ENCODE measurements at places on chromosomes 7 and 10.

- DNase-seq = no peak
Measured at GRCh38 chr7:133950855-133951254, 176.3 kb upstream of the LRGUK start.

- DNase-seq = peak; percentile 51
Measured at GRCh38 chr7:155001756-155002410, 1.0 kb downstream of the PAXIP1 start.

- peak; percentile 67 for DNase-seq
Measured at GRCh38 chr10:4656576-4657194, 169.3 kb upstream of the AKR1E2 start.

- DNase-seq = no peak
Measured at GRCh38 chr10:4635883-4636282, 190.1 kb upstream of the AKR1E2 start.

- DNase-seq = no peak
Measured at GRCh38 chr10:85658518-85658917, 708.1 kb downstream of the GRID1 start.

GRCh38 chr10:69382382-69383117 lies 34.2 kb downstream of the TACR2 start:
- no peak for DNase-seq

DNA sequence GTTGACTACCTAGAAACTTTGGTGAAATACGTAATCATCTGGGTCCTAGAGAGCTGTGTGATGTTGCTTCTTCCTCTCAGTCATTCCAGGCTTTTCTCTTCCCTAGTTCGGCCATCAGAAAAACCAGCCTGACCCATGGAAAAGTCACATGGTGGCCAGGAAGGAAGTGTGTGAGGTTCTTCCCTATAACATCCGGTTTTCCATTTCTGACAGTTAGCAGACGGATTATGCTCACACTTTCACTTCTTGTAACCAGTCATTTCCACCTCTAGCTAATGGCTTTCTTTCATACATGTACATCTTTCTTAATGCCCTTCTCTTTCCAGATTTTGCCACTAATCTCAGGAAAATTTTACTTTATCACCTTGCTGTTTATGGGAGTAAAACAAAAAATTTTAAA lies 110.0 kb upstream of the GLCCI1 start:
- no peak for DNase-seq

GRCh38 chr7:139981511-139981895 lies 81.2 kb downstream of the PARP12 start:
- DNase-seq = no peak

DNA sequence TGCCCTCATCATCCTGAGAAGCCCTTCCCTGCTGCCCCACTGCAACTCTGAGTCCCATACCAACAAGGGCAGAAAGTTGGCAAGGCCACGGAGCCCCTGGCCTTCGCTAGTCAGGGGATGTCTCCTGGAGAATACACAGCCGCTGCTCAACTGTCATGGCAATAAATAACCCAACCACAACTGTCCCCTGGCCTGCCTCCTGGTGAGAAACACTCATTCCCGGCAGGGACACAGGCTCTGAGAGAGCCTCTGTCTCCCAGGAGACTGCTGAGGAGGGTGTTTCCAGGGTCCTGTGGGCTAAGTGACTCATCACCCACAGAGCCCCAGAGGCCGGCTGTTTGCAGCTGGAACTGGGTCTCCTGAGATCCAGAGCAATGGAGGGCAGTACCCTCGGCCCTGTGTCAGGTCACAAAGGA lies 354.1 kb downstream of the TNS3 start:
- no peak for DNase-seq

DNA sequence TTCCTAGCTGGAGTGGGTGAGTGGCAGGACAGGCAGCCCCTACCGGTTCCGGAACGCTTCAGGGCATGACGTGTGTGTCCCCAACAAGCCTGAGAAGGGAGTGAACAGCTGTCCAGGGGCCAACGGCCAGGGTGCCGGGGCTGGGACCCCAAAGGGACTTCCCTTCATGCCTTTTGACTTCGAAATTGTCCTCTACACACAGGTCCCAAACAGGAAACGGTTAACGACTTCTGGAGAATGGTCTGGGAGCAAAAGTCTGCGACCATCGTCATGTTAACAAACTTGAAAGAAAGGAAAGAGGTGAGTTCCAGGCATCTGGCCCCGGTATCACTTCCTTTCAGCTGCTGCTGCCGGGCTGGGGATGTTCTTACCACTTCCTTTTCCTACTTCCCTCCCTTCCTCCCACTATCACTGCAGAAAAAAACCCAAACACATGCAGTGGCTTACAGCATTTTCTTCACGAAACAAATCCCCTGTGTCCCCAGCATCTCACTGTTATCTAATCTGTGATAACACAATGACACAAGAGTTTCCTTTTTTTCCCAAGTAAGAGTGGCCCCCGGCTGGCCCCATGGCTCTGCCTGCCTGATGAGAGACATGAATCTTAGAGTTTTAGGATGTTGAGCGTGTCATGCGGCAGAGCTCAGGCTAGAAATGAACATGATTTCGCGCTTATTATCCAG lies 63.2 kb downstream of the MKI67 start:
- peak; percentile 73 for DNase-seq

- no peak for DNase-seq
Measured at GRCh38 chr10:99654390-99655175, 4.7 kb upstream of the ENTPD7 start.

DNA sequence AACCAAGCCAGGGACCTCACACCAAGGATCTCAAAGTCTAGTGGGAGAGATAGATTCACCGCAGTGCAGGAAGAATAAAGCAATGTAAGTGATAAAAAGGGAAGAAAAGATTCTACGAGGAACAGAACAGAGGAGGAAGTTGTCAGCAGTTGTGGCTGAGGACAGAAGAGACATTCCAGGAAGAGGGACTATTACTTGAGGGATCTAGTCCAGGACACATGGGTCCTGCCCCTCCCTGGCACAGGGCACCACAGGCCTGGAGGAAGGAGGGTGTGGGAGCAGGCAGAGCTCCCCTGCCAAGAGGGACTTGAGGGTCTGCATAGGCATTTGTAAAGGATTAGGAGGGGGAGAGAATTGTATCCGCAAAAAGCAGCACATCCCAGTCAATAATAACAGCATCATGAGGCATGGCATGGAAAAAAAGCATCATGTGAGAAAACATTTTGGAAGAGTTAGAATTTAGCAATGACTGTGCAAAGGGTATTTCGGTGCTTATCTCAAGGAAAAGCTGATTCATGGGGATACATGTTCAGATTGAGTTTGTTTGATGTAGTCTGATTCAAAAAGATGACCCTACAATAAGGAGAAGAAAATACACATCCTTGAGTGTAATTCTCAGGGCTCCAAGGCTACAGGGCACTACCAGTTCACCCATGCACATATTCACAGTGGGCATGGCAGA lies 12.7 kb downstream of the C10orf71 start:
- no peak for DNase-seq

DNA sequence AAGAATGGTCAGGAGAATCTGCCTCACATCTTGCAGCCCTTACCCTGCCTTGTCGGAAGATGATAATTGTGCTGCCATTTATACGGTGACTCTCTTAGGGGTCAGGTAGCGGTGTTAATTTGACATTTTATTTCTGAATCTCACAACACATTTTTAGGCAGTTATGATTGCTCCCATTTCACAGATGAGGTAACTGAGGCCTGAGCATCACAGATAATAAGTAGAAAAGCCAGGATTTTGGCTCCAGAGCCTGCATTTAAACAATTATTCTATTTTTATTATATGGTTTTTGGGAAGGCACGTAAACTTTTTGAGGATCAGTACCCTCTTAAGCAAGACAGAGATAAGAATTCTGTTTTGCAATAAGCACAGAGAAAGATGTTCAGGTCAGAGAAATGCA lies 77.3 kb upstream of the SEPHS1 start:
- no peak for DNase-seq

DNA sequence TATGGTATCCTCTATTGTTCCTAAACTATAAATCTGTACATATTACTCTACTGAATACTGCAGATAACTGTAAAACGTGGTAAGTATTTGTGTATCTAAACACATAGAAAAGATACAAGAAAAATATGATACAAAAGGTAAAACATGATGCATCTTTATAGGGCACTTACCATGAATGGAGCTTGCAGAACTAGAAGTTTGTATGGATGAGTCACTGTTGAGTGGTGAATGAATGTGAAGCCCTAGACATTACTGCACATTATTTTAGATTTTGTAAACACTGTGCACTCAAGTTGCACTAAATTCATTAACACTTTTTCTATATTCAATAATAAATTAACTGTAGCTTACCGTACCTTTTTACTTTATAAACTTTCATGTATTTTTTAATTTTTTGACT lies 357.5 kb downstream of the ZWINT start:
- no peak for DNase-seq

GRCh38 chr7:118311121-118311836 lies 86.8 kb downstream of the ANKRD7 start:
- DNase-seq = no peak

GRCh38 chr7:26365077-26365900 lies 73.6 kb downstream of the SNX10 start:
- DNase-seq = peak; percentile 46

GRCh38 chr7:96337519-96337918 lies 15.6 kb upstream of the SLC25A13 start:
- DNase-seq = no peak

DNA sequence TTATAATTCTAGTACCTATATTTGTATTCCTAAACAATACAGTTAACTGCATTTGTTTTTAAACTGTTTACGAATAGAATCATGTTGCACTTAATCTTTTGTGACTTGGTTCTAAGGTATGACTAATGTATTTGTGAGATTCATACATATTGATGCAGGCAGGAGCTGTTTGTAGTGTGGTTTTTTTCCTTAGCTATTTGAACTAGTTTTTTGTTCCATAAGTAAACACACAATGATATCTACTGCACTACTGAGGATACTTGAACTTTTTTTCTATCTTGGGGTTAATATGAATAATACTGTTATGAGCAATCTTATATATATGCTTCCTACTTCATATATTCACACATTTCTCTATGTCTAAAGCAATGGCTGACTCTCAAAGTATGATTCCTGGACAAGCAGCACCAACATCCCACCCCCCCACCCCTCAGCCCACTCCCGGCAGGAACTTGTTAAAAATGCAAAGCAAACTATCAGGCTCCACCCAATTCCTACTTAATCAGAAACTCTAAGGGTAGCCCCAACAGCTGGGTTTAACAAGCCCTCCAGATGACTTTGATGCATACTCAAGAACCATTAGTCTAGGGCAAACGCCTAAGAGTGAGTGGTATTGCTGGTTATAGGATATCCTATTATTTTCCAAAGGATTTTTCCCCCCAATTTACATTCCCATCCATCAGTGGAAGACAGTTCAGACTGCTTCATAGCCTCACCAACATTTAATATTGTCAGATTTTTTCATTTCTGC lies 25.8 kb downstream of the BRAF start:
- no peak for DNase-seq

DNA sequence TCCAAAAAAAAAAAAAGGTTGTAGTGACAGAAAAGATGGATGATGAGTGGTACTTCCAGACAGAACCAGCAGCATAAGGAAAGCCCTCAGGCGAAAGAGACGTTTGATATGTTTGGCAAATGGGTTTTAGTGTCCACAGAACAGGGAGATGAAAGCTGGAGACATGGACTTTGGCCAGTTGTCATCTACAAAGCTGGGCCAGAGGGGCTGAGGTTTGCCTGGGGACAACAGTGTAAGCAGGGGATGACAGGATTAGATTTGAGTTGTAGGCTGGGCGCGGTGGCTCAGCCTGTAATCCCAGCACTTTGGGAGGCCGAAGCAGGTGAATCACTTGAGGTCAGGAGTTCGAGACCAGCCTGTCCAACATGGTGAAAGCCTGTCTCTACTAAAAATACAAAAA lies 47.8 kb upstream of the ELN start:
- DNase-seq = no peak

GRCh38 chr7:6306471-6306870 lies 34.0 kb upstream of the CYTH3 start:
- no peak for DNase-seq

GRCh38 chr7:101232141-101232850 lies 5.3 kb downstream of the CLDN15 start:
- no peak for DNase-seq

GRCh38 chr10:50635286-50635685 lies 11.5 kb upstream of the SGMS1 start:
- DNase-seq = no peak

- no peak for DNase-seq
Measured at GRCh38 chr7:65338346-65338745, 35.3 kb upstream of the ZNF92 start.

DNA sequence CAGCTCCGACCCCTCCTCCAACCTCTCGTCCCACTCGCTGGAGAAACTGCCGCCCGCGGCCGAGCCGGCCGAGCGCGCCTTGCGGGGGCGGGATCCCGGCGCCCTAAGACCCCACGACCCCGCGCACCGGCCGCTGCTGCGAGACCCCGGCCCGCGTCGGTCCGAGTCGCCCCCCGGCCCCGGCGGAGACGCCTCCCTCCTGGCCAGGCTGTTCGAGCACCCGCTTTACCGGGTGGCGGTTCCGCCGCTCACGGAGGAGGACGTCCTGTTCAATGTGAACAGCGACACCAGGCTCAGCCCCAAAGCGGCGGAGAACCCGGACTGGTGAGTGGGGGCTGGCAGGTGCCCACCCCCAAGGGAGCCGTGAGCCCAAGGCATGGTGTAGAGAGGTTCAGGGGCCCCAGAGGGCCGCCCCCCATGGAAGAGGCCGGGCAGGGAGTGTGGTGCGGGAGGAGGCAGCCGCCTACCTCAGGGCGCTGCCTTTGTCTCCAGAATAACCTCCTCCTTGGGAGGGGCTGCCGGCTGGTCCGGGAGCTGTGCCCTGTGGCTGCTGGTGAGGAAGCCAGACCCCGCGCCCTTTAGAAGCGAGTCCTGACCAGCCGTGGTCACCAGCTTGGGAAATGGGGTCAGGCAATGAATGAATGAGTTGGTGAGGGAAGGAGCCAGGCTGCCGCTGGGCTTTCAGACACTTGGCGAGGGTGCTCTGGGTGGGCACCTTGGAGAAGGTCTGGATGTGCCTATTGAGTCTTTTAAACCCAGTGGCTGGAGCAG lies 1.3 kb downstream of the FAM20C start:
- no peak for DNase-seq

DNA sequence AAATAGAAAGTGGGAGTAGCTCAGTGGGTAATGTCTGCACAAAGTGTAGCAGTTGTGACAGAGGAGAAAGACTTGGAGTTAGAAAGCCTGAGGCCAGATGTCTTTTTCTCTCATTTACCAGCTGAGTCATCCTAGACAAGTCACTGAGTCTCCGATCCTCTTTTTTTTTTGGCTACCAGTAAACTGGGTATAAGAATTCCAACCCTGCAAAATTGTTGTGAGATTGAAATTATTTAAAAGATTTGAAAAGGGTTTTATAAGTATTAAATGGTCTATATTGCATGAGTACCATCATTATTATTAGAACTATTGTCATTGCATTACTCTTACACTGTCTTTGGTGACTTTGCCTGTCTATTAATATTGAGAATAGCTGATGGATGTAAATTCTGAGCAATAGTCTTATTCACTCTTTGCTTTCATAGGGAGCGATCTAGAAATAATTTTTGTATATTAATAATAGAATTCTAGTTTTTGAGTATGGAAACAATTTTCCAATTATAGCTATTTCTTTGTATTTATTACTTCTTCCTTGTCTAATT lies 74.0 kb downstream of the ARID5B start:
- DNase-seq = no peak

Data from CD8-positive, alpha-beta T cell (primary cell).